ENCODE measurements at places on chromosomes 5 and 9.
A peak's percentile ranks its signal among the peaks of the same experiment; 100 is the strongest.

GRCh38 chr5:45383985-45384384 is 312.2 kb downstream of the HCN1 start:
- ATAC-seq: no peak

- ATAC-seq: peak; percentile 36
Observed at GRCh38 chr9:88179062-88179521, 40.8 kb upstream of the SPATA31C2 start.

DNA sequence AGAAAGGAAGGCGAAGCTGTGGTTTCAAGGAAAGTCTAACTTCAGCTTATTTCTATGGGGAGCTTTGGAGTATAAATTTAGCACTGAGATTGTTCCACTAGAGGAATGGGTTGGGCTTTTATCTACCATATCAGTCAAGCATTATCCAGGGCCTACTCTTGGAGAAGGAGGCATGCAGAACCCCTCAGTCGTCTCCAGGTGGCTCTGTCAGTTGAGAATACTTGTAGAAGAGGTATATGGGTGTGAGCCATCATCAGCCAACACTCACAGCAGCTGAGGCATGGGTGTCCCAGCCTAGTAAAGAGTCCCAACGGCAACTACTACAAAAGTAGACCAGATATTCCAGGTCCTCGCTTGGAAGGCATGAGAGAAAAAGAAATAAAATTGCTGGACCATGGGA is 548.5 kb upstream of the GRAMD2B start:
- no peak for ATAC-seq

DNA sequence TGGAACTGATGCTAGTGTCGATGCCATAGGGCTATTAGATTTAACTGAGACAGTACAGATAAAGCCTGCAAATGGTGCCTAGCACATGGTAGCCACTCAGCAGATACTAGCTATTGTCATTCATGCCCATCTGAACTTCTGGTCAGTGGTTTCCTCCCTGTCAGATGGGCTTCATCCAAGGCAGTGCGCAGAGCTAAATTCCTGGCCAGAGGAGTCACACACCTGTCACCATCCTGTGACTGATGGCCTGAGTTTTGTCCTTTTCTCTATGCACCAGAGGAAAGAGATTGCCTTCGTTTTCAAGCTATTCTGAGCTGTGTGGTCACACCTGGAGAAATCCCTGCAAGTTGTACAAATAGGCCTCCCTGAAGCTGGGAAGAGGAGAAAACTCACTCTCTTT is 34.7 kb downstream of the MSX2 start:
- no peak for ATAC-seq

- no peak for ATAC-seq
Observed at GRCh38 chr5:74272831-74273451, 367.6 kb downstream of the ENC1 start.

GRCh38 chr5:71974622-71975021 is 132.7 kb upstream of the MAP1B start:
- ATAC-seq: no peak

DNA sequence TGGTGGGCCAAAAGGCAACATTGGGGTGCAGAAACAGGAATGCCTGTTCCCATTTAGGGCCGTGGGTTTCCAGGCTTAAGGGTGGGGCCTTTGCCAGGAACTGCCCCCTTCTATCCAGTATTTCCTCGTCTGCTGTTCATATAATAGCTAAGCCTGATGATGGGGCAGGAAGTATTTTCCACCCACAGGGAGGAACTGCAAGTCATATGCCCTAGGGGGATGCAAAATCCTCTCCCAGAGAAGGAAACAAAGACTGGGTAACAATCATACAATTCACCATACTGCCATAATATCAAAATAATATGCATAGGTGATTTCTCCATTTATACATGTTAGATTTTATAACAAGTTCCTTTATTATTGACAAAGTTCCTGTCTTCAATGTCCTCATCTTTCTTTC is 20.5 kb upstream of the RPS23 start:
- ATAC-seq: no peak

DNA sequence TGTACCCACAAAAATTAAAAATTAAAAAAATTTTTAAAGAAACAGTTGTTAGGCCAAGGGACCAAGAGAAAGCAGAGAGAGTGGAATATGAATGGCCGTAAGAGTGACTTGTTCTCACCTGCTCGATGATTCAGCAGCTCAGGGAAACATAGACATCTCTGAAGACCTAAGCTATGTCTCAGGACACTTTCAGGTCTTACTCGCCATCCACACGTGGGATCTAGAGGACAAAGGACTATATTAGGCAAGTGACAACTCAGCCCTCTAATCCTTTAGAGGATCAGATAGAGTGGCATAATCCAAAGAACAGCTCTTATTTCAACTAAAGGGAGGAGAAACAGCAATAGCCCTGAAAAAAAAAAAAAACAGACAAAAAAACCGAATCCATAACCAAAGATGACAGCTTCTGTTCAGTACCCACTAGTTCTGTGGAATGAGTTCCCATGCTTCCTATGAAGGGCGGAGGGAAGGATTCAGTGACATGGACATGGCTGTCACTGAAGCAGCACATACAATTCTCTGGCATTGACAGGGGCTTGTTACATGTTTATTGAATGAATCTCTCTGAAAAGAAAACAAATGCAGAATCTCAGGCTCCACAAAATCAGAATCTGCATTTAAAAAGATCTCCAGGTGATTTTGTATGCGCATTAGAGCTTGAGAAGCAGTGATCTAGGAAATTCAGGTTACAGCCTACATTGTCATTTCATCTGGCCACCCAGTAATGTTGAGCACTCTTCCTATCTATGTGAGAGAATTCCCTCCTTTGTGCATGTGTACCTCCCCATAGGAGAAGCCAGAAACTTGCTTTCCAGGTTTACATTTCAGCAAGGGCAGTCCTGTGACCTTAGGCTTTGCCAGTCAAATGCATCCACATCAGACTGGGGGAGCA is 96.0 kb downstream of the KIAA1958 start:
- ATAC-seq: no peak

GRCh38 chr9:97592126-97592525 is 41.0 kb downstream of the TSTD2 start:
- ATAC-seq: no peak

DNA sequence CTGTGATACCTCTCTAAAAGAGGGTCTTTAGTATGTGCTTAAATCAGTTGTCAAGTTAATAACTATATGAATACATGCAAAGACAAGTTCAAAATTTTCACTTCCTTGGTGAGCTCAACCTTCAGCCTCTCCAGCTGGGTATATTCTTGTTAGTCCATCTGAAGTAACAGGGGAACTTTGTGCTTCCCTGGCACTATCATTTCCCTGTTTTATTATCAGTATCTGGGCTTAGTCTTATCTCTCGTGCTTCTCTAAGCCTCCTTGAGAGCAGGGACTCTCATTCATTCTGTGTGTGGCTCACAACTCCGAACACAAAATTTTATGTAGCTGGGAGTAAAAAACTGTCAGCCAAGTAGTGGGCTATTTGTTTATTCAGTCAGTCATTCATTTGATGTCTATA is 175.9 kb upstream of the MAP3K1 start:
- ATAC-seq: no peak

- ATAC-seq: no peak
Observed at GRCh38 chr9:12095931-12096330, 597.3 kb upstream of the TYRP1 start.

GRCh38 chr9:88460587-88461332 is 72.5 kb downstream of the SPIN1 start:
- peak; percentile 80 for ATAC-seq

GRCh38 chr9:98121058-98121457 is 2.0 kb upstream of the TRIM14 start:
- no peak for ATAC-seq

All from activated CD4-positive, CD25-positive, alpha-beta regulatory T cell treated with anti-CD3 and anti-CD28 coated beads, Interleukin-2, amount 50 U/mL, for 24 hours (primary cell).